ENCODE measurements at places on chromosomes 12 and 14. TPM values are rescaled to one million over a fixed set of nuclear protein-coding genes. Genes with fewer than 3 reads are reported as not detected.

The CLEC6A gene
- total RNA-seq: not detected

The BMP4 gene
- 73.5 TPM for total RNA-seq

The C12orf50 gene
- not detected for total RNA-seq

The TOMM20L gene
- total RNA-seq: not detected

The TAS2R7 gene
- not detected for total RNA-seq

The KRT82 gene
- not detected for total RNA-seq

The STXBP6 gene
- total RNA-seq: 1.2 TPM

The FAIM2 gene
- total RNA-seq: 3.0 TPM

The MYO1H gene
- total RNA-seq: not detected

The SMOC1 gene
- total RNA-seq: 96.4 TPM

The AKAP6 gene
- 5.3 TPM for total RNA-seq

The CCDC197 gene
- not detected for total RNA-seq

The KRT80 gene
- total RNA-seq: 0.52 TPM

The TSPAN8 gene
- total RNA-seq: 0.65 TPM

The KRT77 gene
- not detected for total RNA-seq

The TAS2R14 gene
- total RNA-seq: 9.1 TPM

The SSPN gene
- total RNA-seq: 14.7 TPM

The VPS29 gene
- total RNA-seq: 78.4 TPM

The AKAP3 gene
- 4.0 TPM for total RNA-seq

The C12orf57 gene
- 120 TPM for total RNA-seq

The CSRNP2 gene
- 27.1 TPM for total RNA-seq

Measured in articular chondrocyte of knee joint (primary cell).